NCI-H82 (cell line): ENCODE measurements at places on chromosomes 5 and 9.

GRCh38 chr5:135102716-135103574, 68.9 kb upstream of the PITX1 start:
- no peak for DNase-seq

DNA sequence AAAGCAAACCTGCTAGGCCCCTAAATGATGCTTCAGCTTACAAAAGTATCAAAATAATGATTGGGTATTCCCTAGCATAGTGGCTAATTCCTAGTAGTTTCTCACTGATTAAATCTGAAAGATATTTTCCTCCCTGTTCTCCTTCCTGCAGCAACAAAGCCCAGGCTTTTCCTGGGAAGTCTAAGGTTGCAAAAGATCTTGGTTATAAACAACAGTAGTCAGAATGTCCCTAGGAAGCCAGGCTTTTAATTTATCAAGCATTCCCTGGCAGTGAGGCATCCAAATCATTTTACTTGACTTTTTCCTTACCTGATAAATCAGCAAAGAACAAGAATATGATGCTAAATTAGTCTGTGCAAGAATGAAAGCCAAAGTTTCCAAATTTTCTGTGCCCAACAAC, 272.0 kb downstream of the PDE4D start:
- DNase-seq = no peak

DNA sequence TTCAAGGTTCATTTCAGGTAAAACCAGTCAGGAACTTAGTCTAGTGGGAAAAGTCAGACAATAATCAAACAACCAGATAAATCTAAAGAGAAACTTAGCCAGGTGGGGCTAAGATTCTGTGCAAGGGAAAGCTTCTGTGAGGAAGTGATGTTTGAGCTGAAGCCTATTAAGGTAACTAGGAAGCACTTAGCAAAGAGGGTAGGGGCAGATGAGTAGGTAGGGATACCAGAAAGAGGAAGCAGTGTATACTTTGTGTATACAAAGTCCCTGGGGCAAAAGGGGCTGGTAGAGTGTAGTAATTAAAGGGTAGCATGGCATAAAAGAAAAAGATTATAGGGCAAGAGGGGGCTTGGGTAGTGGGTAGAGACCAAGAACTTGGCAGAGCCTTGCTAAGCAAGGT, 3.6 kb upstream of the SPATA24 start:
- peak; percentile 55 for DNase-seq

DNA sequence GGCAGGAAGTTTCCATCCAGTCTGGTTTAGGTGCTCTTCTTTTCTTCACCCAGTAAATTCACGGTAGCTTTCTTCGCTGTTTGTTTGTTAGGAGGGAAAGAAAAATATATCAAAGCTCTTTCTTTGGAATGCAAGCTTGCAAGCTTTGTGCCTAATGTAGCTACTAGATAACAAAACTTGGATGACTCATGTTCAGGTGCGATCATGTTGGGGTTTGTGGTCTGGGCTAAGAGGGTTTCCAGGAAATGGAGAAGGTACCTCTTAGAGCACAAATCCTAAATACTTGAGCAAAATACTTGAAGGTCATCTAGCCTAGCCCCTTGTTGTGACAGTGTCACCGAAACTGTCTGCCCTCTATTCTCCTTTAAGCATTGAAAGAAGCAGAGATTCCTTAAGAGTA, 17.7 kb downstream of the SRP19 start:
- DNase-seq = no peak
